ENCODE measurements at places on chromosomes 16 and 17. TPM values are rescaled to one million over a fixed set of nuclear protein-coding genes. Genes with fewer than 3 reads are reported as not detected.

The SGSH gene
- total RNA-seq, result 46.8 TPM

The GP1BA gene
- not detected for total RNA-seq

The PFAS gene
- 27.5 TPM for total RNA-seq

The VAT1L gene
- 36.1 TPM for total RNA-seq

The METTL9 gene
- 80.1 TPM for total RNA-seq

The BCAR1 gene
- 71.7 TPM for total RNA-seq

The JUP gene
- 78.2 TPM for total RNA-seq

The DYNLRB2 gene
- 2.2 TPM for total RNA-seq

The RNF112 gene
- total RNA-seq, result 3.9 TPM

- DNase-seq, result peak; percentile 55
Observed at GRCh38 chr17:81019563-81020442, 15.1 kb upstream of the BAIAP2 start.

DNA sequence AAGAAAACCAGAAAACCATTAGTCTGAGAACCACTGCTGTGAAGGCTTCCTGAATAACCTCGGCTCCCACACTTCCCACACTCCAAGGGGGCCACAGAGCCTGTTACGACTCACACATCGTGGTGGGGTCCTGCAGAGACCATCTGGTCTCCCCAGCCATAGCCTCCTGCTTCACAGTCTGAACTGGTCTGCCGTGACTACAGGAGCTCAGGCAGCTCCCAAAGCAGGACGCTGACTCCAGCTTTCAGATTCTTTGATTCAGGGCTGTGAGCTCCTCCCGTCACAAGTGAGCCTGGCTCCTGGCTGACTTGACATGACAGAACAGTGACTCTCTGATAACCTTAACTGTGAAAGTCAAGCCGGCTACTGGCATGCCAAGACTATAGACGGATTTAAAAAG, 37.8 kb downstream of the CYB5D2 start:
- peak; percentile 38 for DNase-seq

- DNase-seq, result no peak
Observed at GRCh38 chr16:21590287-21590686, 9.1 kb upstream of the METTL9 start.

- DNase-seq, result no peak
Observed at GRCh38 chr16:11977376-11978041, 975 bp downstream of the SNX29 start.

GRCh38 chr17:3885970-3886369, 6.9 kb downstream of the CAMKK1 start:
- no peak for DNase-seq

DNA sequence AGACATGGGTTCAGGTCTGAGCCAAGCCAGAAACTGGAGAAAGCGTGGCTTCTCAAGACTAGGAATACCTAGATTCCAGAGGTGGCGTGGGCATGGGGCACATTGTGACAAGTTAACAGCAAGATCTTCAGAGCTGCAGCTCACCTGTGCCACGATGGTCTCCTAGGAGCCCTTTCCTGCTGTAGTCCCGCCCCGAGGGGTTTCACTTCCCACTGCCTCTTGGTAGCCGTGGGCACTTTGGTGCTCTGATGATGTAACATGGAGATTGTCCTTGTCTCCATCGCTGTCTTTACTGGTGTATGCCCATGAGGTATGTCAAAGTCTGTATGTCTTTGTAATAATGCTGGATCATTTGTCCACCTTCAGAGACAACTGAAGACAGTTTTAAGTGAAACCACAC, 89.7 kb downstream of the WWOX start:
- DNase-seq, result no peak

GRCh38 chr17:76115138-76115754, 11.7 kb upstream of the EXOC7 start:
- no peak for DNase-seq

- DNase-seq, result no peak
Observed at GRCh38 chr17:77189148-77189547, 48.4 kb downstream of the SEC14L1 start.

DNA sequence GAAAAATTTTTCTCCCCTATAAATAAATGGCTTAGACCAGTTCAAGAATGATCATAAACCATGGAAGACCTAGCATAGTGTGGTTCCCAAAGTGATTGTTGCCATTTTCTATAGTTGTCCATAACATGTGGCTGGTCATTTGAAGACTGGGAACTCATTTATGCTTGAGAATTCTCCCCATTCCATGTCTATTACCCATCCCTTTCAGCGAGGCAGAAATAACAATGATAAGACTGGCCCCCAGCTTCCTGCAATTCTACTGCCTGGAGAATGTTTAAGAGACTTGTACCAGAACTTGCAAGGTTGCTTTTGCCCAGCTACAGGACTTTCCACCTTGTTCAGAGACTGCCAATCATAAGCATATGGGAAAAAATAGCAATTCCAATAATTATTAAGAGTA, 146.5 kb upstream of the CDH11 start:
- no peak for DNase-seq

DNA sequence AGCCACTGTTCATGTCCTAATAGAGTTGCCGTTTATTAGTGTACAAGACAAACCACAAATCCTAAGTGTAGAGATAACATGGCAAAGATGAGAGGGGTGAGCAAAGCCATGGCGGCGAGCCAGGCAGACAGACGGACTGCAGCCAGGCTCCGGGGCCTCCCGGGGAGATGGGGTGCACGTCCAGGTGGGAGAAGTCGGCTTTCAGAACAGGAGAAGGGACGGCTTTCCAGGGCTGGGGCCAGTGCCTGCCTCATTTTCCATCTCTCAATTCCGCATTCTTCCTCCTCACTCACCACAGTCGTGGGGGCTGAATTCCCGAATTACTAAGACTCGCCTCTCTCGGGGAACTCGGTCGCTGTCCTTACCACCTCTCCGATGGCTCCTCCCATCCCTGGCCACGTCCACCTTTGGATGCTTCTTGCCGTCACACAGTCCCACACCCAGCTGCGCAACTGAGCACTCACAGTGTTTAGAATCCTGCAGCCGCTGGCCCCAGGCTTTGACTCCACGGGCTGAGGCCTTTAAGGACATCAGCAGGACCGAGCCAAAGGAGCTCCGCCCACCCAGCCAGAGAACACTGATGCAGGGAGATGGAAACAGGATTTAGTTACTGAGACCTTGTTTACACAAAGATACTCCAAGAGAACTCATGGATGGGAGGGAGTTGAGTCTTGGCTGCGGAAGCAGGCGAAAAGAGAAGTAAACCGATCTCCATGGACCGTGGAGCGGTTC, 59.7 kb downstream of the RNF112 start:
- peak; percentile 77 for DNase-seq

GRCh38 chr16:396199-396598, 800 bp upstream of the NME4 start:
- DNase-seq, result no peak

DNA sequence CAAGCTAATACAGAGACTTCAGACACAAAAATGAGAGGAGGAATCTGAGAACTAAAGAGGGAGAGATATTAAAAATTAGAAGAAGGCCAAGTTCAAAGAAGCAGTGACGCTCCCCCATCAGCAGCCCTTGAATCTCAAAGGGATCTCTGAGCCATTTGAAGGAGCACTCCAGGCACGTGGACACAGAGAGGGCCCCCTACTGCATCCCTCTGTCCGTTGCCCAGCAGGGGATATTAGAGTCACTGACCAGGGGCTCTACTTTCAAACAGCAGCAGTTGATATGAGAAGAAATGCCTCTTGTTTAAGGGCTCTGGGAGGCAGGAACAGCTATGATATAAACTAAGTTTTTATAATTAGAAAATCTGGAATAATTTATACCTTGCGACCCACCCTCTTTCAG, 479.0 kb upstream of the SALL1 start:
- no peak for DNase-seq

- no peak for DNase-seq
Observed at GRCh38 chr16:1273816-1274215, 17.9 kb downstream of the TPSD1 start.

GRCh38 chr16:56241596-56241995, 50.3 kb downstream of the GNAO1 start:
- DNase-seq, result no peak

- no peak for DNase-seq
Observed at GRCh38 chr17:75364078-75364477, 41.4 kb downstream of the GRB2 start.

GRCh38 chr16:15983898-15984297, 34.5 kb downstream of the ABCC1 start:
- DNase-seq, result no peak

- no peak for DNase-seq
Observed at GRCh38 chr17:14004927-14005620, 64.2 kb upstream of the COX10 start.

DNA sequence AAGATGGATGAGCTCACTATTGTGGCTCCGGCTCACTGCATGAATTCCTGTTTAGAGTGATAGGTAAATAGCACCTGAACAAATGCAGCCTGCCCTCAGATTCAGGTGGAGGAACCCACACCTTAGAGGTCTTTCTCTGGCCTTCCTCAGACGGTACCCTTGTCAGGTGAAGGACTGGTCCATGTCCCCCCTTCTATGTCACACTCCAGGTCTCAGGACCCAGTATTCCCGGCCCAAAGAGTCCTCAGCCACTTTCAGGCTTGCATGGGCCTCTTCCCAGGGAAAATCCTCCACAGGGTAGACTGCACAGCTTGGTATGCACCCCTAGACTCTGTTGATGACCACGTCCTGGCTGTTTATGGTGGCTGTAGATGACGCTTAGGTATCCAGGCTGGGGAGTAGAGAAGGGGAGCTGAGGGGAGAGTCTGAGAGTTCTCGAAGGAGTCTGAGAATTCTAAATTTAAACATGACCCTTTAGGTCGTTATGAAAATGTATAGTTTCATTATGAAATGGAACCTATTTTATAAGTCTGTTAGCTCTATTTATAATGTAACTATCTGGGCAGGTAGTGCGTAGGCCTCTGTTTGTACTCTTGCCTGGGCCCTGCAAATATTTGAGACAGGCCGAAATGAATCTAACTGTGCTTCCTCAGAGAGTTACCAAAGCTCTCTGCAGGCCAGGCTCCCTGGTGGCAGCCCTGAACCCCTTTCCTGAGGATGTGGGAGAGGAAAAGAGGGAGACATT, 32.5 kb upstream of the CCR7 start:
- DNase-seq, result no peak

DNA sequence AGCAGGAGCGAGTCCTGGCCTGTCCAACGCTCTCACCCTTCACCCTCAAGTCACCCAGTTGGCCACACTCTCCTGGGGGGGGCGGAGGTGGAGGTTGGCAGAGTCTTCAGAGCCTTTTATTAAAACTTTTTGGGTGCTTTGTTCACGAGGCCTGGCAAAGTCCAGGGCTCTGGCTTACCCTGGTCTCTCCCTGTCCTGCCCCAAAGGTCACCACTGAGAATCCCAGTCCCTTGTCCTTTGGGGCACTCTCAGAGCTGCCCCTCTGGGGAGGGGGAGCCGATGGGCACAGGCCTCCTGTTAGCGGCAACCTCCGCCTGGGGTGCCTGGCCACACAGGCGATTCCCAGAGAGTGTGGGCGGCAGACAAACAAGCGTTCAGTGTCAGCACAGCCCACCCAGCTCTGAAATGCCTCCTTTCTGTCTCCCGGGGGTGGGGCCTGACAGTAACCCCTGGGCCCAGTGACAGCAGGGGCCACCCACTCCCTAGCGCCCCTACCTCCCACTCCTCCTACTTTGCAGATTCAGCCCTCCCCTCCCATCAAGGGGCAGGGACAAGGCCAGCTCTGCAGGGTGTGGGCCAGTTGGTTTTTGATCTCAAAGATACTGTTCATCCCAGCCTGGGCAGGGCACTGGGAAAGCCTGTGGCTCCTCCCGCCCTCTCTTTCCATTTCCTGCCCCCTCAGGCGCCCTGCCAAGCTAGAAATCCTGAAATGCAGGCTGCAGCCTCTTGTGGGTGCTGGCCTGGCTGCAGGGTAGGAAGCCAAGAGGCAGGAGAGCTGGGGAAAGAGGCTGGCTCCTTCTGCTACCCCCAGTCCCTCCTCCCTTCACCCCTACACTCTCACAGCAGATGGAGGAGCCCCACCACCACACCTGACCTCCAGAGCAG, 36.6 kb upstream of the EMP2 start:
- DNase-seq, result peak; percentile 86

- DNase-seq, result no peak
Observed at GRCh38 chr17:2691965-2692780, 19.4 kb downstream of the CLUH start.

GRCh38 chr16:3514621-3515020, 13.8 kb downstream of the CLUAP1 start:
- DNase-seq, result no peak

DNA sequence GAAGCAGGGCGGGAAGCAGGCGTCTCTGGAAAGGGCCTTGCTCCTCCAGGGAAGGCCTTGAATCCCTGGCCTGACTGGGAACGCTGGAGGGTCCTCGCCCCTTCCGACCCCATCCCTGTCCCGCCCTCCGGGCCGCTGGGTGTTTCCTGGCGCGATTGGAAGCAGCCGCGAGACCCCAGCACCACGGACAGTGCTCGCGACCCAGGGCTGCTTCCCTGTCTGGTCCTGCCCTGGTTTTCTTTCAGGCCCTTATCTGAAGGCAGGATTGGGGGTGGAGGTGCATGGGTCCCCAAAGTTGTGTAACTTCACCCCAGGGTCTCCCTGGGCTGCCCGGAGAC, 2.1 kb downstream of the MGAT5B start:
- DNase-seq, result no peak

DNA sequence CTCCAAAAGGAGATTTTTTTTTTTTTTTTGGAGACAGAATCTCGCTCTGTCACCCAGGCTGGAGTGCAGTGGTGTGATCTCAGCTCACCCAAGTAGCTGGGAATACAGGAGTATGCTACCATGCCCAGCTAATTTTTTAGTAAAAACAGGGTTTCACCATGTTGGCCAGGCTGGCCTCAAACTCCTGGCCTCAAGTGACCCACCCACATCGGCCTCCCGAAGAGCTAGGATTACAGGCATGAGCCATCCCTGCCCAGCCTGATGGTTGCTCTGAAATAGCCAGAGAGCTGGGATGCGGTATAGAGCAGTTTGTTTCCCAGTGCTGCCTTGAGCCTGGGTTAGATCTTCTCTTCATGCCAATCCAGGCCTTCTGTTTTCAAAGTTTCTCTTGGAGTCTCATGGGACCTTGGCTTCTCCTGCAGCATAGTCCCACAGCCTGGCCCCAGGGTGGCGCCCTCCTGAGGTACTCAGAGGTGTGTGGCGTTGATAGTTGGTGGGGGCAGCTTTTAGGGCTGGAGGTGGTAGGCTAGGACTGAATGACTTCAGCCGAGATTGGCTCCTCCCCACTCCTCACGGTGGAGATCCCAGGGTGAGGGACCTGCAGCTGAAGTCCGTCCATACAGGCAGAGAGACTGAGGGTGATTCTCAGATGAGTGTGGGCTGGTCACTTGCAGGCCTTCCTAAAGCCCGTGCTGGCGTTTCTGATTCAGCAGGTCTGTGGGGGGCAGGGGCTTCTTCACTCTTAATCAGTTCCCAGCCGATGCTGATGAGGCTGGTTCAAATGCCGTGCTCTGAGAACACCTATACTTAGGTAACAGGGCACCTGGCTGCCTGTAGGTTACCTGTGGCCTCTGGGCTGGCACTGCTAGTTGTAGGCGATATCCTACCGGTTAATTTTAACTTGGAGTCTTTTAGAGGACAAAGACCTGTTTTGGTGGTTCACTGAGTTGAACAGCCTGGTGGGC, 52.0 kb downstream of the TNFRSF13B start:
- peak; percentile 42 for DNase-seq

- DNase-seq, result no peak
Observed at GRCh38 chr16:70526403-70526802, 2.8 kb downstream of the SF3B3 start.

Measured in sciatic nerve (tissue), 2 donors.